H7 (cell line): ENCODE measurements at places on chromosomes 1 and 21. TPM values are rescaled to one million over a fixed set of nuclear protein-coding genes. Genes with fewer than 3 reads are reported as not detected.

The GFI1 gene
- total RNA-seq: 0.11 and 0.48 TPM in 2 replicates

The CFH gene
- total RNA-seq: not detected in 2 replicates

DNA sequence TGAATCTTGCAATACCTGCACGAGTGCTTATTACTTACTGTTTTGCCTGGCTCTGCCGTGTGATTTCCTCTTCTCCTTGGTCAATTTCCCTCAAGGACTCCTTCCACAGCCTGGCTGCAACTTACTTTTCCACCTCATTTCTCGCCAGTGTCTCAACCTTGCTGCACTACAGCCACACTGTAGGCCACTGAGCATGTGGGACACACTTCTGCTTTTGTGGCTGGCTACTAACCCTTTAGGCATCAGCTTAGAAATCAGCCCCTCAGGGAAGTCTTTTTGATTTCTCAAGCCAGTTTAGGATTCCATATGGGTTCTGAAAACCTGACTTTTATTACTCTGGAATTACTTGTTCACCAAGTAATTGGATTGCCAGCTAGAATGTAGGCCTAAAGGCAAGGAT is 5.2 kb upstream of the DMRTB1 start:
- DNase-seq: no peak

GRCh38 chr1:30877205-30877912 is 31.2 kb downstream of the SDC3 start:
- no peak for DNase-seq

DNA sequence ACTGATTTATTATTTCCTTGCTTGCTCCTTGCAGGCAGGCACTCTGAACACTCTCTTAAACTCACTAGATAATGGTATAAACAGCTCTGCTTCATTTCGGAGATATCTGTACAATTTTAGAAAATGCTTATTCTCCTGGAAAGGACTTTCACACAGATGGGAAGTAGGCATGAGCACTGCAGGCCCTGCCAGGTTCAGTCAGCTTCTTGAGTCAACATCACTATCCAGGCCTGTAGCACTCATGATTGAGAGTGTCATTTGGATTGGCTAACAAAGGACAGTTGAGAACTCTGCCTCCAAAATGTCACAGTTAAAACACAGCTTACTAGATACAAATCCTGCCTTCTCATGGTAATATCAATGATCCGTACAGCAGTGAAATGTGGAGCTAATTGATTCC is 181.9 kb downstream of the CYYR1 start:
- DNase-seq: no peak

The HSF2BP gene
- 0.52 and 0.85 TPM in 2 replicates for total RNA-seq

GRCh38 chr1:244851546-244852231 is 12.7 kb downstream of the HNRNPU start:
- no peak for DNase-seq

DNA sequence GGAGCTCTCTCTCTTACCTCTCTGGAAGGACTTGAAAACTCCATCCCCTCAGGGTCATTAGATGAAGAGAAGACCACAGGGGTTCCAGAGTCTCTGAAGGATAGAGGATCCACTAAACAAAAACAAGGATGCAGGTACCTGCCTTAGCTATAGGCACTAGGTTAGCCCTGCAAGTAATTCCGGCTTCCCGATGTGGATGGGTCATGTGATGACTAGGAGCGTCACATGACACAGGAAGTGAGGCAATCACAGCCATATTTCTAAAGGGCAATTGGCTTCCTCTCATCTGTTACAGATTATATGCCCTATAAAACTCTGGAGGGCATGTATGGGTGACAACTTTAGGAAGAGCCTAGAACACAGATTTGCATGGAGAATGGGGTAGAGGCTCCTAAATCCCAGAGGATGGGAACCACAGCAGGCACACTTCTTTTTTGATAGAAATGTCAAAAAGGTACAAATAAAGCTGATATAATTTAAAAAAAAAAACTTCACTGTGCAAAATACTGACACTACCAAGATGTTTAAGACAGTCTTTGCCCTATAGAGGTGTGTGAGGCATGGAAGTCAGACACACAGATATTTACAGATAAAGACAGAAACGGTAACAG is 14.1 kb downstream of the ENTREP3 start:
- peak; percentile 86 for DNase-seq

The TSSK3 gene
- total RNA-seq: 1.2 and 3.7 TPM in 2 replicates

DNA sequence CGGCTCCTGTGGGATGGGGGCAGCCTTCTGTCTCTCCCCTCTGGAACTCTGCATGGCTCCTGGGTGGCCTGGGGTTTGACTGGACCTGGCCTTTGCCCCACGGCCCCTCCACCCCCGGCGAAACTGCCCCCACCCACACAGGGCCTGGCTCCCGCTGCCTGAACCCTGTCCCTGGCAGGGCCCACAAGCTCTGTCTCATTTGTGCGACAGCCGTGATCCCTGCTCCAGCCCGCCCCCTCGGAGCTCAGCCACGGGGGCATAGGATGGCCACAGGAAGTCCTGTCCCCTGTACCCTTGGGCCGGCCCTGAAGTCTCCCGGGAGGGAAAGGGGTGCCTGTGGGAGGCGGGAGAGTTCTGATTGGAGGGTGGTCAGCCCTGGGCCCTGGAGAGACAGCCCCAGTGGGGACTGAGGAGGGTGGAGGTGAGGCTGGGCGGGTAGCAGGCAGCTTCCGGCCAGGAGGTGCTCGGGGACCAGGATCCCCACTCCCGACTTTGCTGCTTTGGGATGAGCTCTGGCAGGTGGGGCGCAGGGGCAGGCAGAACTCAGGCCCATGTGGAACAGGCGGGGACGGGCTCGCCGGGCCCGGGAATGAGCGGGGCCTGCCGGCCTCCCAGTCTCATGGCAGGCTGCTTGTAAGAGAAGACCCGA is 45.1 kb downstream of the SLX9 start:
- DNase-seq: peak; percentile 86

- no peak for DNase-seq
Observed at GRCh38 chr1:160260406-160261382, 1.7 kb downstream of the DCAF8 start.

The ETNK2 gene
- total RNA-seq: 44.3 and 57.7 TPM in 2 replicates

DNA sequence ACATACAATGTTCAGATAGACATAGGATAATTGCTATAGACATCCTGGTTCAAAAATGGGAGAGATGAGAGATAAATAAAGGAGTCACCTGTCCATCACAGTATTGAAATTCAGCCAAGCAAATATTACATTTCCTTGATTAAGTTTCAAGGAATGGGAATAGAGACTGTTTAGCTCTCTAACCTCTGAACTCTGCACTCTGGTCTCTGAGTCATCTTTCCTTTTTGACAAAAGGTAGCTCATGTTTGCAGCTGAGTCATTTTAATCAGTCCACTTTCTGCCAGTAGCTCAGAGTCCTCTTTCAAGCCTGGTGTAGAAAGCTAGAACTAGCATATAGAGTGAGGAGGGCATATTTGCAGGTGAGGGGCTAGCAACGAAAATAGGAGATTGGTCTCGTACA is 51.4 kb upstream of the GJA8 start:
- no peak for DNase-seq

- DNase-seq: no peak
Observed at GRCh38 chr1:150056407-150056806, 11.2 kb upstream of the VPS45 start.

GRCh38 chr1:185087101-185087500 is 41.7 kb downstream of the RNF2 start:
- DNase-seq: no peak

The AVPR1B gene
- total RNA-seq: not detected in 2 replicates

DNA sequence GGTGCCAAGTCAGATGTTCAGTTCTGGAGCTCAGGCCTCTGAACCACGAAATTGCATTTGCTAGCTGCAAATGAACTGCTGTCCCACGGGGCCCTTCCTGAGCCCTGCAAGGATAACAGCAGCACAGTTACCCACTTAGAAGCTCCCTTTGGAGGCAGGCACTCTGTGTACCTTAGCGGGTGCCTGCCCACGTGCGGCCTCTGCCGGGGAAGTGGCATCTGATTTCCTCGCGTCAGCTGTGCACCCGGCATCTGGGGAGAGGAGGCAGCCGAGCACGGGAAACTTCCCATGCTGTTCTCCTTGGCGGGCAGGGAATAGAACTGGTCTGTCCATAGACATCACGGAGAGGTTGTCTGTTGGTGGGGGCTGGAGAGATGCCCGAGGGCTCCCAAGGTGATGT is 148.0 kb upstream of the C1orf174 start:
- peak; percentile 25 for DNase-seq

DNA sequence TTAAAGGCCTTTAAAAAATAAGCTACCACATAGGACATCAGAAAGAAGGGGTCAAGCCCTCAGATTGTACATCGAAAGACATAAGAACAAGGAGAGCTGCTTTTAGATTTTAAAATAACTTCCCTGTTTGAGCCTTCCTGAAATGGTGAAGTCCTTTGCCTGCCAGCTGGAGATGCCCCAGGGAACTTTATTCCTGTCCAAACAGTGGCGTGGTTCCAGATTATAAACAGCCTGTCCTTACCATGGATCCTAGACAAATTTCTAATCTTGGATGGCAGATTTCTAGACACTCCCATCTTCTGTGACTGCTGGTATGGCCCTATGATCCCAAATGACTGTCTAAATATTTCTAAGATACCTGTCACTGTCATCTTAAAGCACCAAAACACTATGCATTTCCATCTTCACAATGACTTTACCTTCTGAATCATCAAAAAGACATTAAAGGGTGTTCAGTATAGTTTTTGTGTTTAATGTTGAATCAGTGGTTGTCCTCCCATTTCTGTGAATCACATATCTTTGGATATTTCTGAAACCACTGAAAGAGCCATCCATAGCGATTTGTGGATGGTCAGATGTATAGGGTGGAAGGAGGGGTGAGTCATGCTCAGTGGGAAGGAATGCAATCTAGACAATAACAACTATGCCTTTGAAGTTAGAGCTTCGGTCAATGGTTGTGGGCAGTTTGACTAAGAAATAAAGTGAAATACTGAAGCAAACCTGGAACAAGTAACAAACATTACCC is 23.2 kb downstream of the ILDR2 start:
- DNase-seq: no peak

GRCh38 chr1:197933647-197934046 is 16.5 kb downstream of the LHX9 start:
- DNase-seq: no peak

The CHIA gene
- not detected in 2 replicates for total RNA-seq

The KCNQ4 gene
- 1.5 and 2.7 TPM in 2 replicates for total RNA-seq

DNA sequence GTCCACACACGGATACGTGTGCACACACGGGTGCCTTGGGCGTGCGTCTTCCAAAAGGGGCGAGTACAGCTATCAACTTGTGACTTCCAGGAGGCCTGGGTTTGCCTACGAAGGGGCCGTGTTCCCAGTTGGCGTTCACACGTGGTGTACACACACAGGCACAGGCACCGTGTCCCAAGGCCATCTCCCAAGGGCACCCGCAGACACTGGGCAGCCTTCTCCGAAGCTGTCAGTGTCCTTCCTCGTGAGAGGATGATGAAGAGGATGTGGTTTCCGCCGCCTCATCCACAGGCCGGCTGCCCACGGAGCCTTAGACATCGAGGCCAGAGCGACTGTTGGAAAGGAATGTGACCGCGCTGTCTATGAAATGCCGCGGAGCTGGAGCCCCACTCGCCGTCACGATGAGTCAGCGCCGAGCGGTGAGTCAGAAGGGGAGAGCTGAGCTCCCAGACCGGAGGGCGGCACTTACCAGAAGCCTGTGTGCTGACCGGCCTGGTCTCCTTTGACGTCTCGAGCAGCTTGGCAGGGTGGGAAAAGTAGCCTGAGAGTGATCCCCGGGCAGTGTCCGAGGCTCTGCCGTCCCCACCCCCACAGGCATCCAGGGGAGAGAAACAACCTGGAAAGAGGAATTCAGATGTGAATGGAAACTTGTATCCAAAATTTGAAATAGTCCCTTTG is 141.4 kb upstream of the ARHGEF16 start:
- DNase-seq: peak; percentile 89

The NTMT2 gene
- total RNA-seq: 0.28 TPM in 1 of 2 replicates, not detected in the other

- DNase-seq: no peak
Observed at GRCh38 chr1:4550941-4551340, 103.5 kb upstream of the AJAP1 start.

GRCh38 chr1:35564037-35564883 is 6.7 kb downstream of the NCDN start:
- peak; percentile 93 for DNase-seq
